Posterior vena cava (tissue), 2 donors: ENCODE measurements at places on chromosomes 2 and 18. TPM values are rescaled to one million over a fixed set of nuclear protein-coding genes. Genes with fewer than 3 reads are reported as not detected.

Gene UCN
- total RNA-seq = 1.2 TPM

Gene CTLA4
- not detected for total RNA-seq

Gene THSD7B
- total RNA-seq = 0.76 TPM

Gene SEMA4F
- total RNA-seq = 3.2 TPM

Gene ZNF385B
- 2.0 TPM for total RNA-seq

Gene OSR1
- total RNA-seq = 74.0 TPM

Gene METTL8
- 19.8 TPM for total RNA-seq

Gene RAB6C
- not detected for total RNA-seq

Gene SRD5A2
- total RNA-seq = not detected

Gene MIB1
- total RNA-seq = 39.0 TPM

Gene TUBB8B
- not detected for total RNA-seq

Gene TUBA3D
- total RNA-seq = not detected

Gene MRPL44
- total RNA-seq = 12.2 TPM

Gene NBAS
- 38.0 TPM for total RNA-seq

Gene MYO7B
- 0.79 TPM for total RNA-seq

Gene FAM237A
- total RNA-seq = not detected

Gene SERPINB8
- 31.1 TPM for total RNA-seq

Gene GATA6
- 32.7 TPM for total RNA-seq

Gene LRP2
- total RNA-seq = not detected
